ENCODE measurements at places on chromosomes 3 and 15.

- no peak for DNase-seq
Observed at GRCh38 chr3:183293966-183294365, 40.9 kb downstream of the B3GNT5 start.

DNA sequence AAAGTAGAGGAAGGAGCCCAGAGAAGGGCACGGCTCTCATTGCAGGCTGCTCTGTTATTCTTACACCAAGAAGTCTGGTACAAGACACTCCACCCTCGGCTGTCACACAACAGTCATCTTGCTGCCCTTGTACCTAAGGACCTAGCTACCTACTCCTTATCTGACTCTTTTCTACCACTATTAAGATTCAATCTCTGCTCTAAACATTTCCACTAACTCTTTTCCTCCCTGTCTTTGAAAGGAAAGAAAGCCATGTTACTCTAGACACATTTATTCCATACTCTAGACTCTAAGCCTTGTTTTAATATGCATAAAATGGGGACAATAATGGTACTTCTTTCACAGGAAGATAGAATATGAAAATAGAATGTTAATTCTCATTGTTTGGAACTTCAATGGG lies 73.3 kb upstream of the C3orf49 start:
- no peak for DNase-seq

- no peak for DNase-seq
Observed at GRCh38 chr3:116051040-116051439, 394.2 kb downstream of the LSAMP start.

GRCh38 chr15:35937380-35937779 lies 391.4 kb upstream of the DPH6 start:
- DNase-seq, result no peak

DNA sequence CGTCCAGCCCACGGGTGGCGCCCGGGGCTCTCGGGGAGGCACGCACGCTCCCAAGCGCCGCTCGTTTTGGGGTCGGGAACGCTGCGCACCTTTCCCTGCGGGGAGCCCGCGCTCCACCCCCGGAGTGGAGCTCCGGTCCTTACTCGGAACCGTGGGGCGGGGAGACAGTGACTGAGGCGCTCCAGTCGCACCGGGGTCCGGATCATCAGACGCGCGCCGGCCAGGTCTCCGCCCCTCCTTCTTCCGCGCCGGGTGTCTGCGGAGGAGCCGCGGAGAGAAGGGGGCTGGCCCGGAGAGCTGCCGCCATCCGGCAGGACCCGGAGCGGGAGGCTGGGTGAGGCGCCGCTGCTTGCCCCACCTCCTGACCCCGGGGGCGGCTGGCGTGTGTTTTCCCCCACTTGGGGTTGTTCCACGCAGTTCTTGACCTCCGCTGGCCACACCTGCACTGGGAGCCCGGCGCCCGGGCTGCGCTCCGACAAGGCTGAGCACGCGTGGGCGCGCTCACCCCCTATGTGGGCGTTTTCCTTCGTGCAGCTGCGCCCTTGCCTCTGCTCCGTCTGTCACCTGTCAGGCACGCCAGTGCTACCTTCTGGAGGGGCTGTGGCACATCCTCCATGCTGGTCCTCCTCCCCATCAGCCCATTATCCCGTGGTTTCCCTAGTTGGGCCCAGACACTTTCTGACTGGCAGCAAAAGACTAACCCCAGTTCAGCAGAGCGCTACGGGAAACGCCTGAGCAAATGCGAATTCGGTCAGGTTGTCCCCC lies at the start of gene MCF2L2:
TSS of gene MCF2L2 (minus strand) at position 173 of the 765 bp plus-strand sequence. CDS start 642 bp downstream, outside the sequence.
- DNase-seq, result no peak

DNA sequence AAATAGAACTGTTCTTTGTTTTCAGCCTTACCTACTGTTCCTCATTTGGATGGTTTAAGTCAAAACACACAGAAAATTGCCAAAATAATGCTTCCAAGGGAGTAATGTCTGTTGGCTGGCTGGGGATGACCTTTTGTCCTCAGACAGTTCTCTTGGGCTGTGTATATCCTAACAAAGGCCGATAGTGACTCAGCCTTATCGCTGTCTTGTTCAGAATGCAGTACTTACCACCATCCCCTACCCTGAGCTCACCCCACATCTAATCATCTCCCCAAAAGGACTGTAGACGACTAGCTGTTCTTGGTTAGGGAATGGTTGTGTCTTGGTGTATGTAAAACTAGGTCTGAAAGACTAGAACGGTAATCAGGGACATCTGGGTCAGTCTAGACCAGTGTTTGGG lies 35.0 kb downstream of the RAB11A start:
- DNase-seq, result no peak

DNA sequence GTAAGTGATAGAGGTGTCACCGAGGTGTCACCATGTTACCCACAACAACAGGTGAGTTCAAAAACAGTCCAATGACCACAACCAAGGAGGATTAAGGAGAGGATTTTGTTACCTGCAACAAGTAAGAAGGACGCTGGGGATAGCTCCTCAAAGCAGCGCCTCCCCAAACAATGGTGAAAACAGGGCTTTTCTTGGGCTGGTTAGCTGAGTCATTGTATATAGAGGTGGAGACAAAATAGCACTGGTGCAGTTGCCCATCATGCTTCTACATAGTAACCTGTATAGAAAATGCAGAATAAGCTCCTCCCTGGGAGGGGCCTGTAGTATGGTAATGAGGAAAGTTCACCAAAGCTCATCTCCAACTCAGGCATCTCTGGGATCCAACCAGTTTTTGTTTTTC lies 116.9 kb upstream of the EIF1B start:
- DNase-seq, result no peak

GRCh38 chr3:129522953-129523352 lies 5.5 kb upstream of the RHO start:
- no peak for DNase-seq

DNA sequence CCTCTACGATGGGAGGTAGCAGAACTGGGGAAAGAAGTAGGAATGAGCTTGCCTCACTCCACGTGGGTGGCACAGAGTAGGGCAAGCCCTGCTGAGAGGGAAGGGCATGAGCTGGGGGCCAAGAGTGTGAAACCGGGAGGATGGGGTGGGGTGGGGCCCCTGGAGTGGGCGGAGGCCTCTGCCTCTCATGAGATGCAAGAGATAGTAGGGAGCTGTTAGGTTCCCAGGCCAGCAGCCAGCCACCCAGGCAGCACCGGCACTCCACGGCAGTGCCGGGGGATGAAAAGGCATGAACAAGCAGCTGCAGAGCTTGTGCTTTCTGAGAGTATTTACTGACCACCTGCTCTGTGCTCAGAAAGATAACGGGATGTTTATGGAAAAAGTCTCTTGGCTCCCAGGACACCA lies 24.4 kb upstream of the PLA2G4E start:
- DNase-seq, result no peak

GRCh38 chr3:112505907-112506306 lies 6.6 kb upstream of the BTLA start:
- no peak for DNase-seq

DNA sequence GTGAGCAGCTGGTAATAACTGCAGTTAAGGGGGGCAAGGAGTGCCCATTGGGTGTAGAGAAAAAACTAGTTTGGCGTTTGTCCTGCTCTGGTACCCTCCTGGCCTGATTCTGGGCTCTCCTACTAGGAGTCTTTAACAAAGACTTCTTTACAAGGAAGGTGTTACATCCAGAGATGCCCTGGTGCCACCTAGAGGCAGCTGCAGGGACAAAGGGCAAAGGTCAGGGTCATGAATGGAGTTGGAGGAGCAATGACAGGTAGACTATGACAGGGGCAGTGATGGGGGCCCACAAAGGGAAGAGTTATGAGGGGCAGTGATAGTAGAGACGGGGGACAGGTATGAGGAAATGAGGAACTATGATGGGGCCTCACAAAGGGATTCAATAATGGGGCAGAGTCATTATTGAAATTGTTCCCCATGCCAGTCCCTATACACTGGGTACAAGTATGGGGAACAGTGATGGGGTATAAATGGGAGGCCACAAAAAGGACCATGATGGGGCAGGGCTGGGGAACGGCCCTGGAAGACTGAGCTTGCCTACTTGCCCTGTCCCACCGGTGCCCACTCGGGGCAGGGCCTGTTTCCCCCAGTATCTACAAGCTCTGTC lies 7.9 kb downstream of the CCDC71 start:
- DNase-seq, result peak; percentile 37

- no peak for DNase-seq
Observed at GRCh38 chr3:37444696-37445095, 270.3 kb upstream of the LRRFIP2 start.

DNA sequence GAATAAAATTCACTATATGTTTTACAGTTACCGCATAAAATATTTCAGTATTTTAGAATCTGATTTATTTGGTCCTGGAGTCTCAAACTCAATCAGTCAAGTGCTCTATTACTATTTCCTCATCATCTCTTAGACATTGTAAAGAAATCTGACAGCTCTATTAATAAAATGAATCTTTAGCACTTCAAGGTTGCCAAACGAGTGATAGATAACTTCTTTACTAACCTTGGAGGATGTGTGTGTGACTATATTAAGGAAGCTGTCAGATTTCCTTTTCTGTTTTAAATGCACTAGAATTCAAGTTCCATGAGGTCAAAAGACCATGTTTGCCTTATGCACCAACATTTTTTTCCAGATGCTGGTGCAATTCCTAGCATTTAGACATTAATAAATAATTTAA lies 389.8 kb upstream of the AZI2 start:
- DNase-seq, result no peak

DNA sequence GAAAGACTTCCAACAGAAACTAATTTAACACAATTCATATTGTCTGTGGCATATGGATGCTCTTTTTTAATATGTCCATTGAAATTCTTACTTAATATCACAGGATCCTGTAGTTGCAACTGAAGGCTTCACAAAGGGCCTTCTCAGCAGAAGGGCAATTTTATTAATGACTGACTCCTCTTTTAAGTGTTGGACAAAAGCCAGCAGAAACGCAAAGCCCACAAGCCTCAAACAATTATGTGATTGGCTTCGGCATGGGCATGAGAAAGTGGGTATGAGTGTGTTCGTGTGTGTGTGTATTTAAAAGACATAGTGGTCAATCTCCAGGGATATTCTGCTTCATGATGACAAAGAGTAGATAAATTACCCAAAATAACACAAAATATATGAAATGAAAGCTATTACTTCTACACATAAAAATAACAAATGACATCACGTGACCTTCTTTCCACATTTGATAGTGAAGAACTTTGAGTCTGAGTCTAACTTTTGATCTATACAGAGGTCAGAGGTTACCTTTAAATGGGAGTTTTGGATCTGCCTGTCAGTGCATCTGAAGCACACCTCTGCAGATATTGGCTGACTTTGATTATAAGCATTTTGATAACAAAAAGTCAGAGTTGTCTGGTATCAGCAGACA lies 496.9 kb downstream of the CADM2 start:
- no peak for DNase-seq

DNA sequence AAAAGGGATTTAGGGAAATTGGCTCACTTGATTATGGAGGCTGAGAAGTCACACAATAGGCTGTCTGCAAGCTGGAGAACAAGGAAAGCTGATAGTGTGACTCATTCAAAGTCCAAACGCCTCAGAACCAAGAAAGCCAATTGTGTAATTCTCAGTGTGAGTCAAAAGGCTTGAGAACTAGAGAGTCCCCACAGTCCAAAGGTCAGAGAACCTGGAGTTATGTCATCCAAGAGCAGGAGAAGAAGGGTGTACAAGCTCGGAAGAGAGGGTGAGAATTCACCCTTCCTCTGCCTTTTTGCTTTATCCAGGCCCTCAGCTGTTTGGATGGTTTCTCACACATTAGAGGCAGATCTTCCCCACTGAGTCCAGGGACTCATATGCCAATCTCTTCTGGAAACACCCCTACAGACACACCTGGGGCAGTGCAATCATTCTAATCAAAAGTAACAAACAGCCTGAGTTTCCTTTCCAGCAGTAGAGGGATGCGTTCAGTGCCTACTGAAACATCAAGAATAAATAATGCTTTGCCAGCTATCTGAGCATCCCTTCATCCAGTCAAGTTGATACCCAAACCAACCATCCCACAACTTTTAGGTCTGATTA lies 271.5 kb downstream of the SATB1 start:
- DNase-seq, result peak; percentile 12

DNA sequence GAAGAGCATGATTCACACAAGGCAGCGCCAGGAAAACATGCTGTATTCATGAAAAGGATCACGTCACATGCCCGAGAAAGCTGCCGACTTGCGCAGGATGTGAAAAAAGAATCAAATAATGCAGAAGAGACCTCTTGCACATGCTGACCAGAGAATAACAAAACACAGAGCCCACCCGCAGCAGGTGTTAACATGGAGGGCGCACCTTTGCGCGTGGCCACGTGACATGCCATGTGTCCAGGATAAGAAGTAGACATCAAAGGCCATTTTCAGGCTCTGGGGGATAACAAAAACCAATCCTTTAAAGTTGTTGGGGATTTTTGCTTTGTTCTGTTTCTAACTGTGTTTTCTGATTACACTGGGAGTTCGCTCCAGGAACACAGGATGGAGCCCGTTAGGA lies 1332.8 kb downstream of the ZPLD1 start:
- DNase-seq, result no peak

DNA sequence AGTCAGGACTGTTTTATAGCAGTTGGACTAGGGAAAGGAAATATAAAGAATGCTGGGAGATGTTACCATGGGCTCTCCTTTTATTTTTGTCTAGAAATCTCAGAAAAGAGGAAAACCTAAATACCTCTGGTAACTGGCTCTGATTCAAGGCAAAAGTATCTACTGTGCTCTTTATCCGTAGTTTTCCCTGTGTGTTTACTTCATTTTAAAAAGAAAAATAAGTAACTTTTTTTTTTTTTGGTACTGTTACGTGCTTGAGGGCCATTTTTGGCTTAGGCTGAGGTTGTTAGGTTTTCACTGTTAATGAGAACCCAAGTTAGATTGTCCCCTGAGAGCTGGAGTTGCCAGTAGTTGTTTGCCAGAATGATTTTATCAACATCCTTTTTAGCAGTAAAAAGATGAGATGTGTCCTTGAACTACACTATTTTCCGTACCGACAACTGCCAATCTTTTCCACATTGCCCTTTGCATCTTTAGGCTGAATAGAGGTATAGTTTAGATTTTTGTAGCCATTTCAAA lies 35.8 kb downstream of the IQGAP1 start:
- DNase-seq, result no peak

DNA sequence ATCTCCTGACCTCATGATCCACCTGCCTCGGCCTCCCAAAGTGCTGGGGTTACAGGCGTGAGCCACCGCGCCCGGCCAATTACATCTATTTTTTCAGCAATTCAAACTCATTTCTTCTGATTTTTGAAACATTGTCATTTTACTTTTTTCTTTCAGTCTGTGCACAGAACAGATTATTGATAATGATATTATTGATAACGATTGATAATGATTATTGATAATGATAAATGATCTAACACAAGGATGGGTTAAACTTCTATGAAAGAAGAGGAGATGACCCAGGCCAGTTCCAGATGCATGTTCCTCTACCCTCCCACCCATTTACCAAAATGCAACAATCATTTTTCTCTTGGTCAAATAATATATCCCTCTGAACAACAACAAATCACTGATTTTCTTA lies 118.0 kb downstream of the CTNNB1 start:
- DNase-seq, result no peak

GRCh38 chr15:83692746-83693581 lies 39.0 kb downstream of the ADAMTSL3 start:
- DNase-seq, result no peak

DNA sequence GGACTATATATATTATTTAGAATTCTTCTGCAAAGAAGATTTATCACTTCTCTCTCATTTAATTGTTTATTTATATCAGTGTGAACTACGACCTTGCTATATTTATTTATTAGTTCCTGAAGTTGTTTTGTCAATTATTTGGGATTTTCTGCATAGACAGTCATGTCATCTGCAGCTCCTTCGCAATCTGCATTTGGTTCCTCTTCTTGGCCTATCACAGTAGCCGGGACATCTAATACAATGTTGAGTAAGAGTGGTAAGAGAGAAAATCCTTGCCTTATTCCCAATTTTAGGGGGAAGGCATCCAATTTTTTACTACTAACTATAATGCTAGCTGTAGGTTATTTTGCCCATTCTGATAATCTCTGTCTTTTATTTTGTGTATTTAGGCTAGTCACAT lies 39.4 kb downstream of the FOXL2 start:
- no peak for DNase-seq
